ENCODE measurements at places on chromosomes 2 and 18. TPM values are rescaled to one million over a fixed set of nuclear protein-coding genes. Genes with fewer than 3 reads are reported as not detected.

The HAAO gene
- total RNA-seq: 10.6 TPM

The DOK6 gene
- 2.6 TPM for total RNA-seq

DNA sequence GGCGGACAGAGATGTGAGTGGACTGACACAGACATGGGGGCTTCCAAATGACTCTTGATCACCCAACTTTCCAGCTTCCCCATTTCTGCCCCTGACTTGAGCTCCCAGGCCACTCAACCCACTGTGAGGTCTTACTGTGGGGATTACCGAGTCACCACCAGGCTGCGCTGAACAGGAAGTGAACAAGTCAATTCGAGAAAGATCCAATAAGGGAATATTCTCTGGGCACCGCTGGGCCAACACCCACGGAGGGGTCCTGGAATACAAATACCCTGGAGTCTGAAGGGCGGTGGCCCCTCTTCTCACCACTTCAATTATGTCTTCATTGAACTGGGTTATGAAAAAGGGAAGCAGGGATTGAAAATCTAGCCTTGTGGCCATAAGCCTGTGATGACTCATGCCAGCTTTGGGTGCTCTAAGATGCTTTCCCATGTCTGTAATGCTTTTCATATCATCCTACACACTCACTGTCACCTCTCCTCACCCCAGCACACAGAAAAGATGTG lies 37.7 kb downstream of the BCL11A start:
- no peak overlapping the region for H3K4me3 ChIP-seq
- DNase-seq: no peak
- peaks cover 15% of the 10 kb centered on the region for H3K4me1 ChIP-seq
- no peaks in the 10 kb centered on the region for H3K27me3 ChIP-seq
- no peak overlapping the region for H3K27ac ChIP-seq

DNA sequence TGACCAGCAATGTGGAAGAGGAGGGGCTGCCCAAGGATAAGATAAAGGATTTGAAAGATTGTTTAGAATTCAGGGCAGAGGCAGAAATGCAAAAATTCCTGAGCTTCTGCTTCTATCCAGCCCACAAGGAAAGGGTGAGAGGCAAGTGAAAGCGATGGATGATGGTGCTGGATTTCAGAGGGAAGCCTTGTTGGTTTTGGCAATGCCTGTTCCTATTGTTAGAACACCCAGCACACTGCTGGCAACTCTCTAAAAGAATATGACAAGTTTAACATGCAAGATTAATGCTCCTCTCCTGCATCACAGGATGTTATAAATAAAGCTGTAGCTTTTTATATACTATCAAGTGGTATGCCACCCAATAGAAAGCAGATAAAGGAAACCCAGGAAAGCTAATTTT lies 92.6 kb downstream of the ZNF385B start:
- H3K4me3 ChIP-seq: no peak overlapping the region
- DNase-seq: no peak
- no peak overlapping the region for H3K27ac ChIP-seq
- peaks cover 4% of the 10 kb centered on the region for H3K4me1 ChIP-seq
- no peaks in the 10 kb centered on the region for H3K27me3 ChIP-seq
- H3K36me3 ChIP-seq: no peaks in the 10 kb centered on the region

- no peak overlapping the region for H3K27ac ChIP-seq
- no peaks in the 10 kb centered on the region for H3K36me3 ChIP-seq
- DNase-seq: no peak
- no peaks in the 10 kb centered on the region for H3K4me1 ChIP-seq
Observed at GRCh38 chr2:186060744-186061440, 322.3 kb downstream of the FSIP2 start.

GRCh38 chr18:67508146-67508545 lies 8.4 kb downstream of the DSEL start:
- H3K4me1 ChIP-seq: no peaks in the 10 kb centered on the region
- H3K4me3 ChIP-seq: no peak overlapping the region

DNA sequence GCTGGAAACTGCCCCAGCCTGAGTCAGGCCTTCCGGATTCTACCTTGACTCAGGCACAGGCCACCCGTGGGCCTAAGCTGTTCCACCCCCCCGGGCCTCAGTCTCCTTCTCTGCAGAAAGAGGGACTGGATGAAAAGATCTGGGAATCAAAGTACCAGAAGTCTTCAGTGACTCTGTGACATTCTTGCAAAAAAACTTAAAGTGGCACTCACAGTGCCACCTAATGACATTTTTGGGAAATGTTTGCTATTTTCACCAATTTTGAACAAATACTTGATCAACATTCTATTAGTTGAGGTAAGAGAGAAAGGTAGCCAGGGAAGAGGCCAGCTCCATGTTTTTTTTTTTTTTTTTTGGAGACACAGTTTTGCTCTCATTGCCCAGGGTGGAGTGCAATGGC lies 48.3 kb upstream of the ACAA2 start:
- no peak overlapping the region for H3K4me3 ChIP-seq
- H3K27ac ChIP-seq: no peak overlapping the region
- H3K4me1 ChIP-seq: no peaks in the 10 kb centered on the region
- no peak for DNase-seq
- no peaks in the 10 kb centered on the region for H3K36me3 ChIP-seq

DNA sequence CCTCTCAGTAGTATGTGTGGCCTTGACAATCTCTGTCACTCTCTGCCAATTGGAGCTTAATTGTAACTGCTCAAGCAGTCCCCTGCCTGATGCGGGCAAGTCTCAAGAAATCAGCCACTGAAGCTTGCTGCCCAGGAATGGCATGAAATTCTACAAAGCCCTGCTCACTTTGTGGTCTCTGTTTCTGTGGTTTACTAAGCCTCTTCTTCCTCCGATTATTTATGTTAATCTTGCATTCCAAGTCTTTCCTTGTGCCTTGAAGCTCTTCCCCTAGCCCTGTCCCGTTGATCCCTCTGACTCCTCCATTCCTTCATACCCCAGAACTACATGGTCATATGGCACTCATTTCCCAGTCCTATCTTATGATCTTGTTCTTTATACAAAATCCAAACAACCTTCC lies 489.3 kb upstream of the CHST9 start:
- no peak overlapping the region for H3K4me3 ChIP-seq
- DNase-seq: no peak
- no peak overlapping the region for H3K27ac ChIP-seq
- H3K36me3 ChIP-seq: no peaks in the 10 kb centered on the region
- no peaks in the 10 kb centered on the region for H3K27me3 ChIP-seq
- H3K4me1 ChIP-seq: no peaks in the 10 kb centered on the region

The CMPK2 gene
- 8.0 TPM for total RNA-seq

The GAL3ST2 gene
- not detected for total RNA-seq

DNA sequence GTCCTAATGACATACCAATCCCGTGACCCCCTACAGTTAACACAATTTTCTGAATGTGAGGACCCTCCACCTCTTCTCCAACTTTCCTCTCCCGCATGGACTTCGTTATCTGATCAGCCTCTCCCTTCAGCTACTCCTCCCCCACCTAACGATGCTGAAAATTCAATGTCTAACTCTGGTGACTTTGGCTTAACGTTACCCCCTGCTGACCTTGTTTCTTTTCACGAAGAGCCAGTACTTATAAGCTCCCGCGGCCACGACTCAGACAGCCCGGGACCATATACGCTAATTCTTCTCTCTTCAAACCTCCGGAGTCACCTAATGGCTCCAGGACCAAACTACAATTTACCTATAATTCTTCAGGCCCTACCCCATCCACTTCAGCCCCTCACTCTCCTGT lies 29.2 kb downstream of the VPS54 start:
- DNase-seq: no peak
- H3K4me3 ChIP-seq: no peak overlapping the region
- H3K27me3 ChIP-seq: no peaks in the 10 kb centered on the region
- H3K36me3 ChIP-seq: no peaks in the 10 kb centered on the region

DNA sequence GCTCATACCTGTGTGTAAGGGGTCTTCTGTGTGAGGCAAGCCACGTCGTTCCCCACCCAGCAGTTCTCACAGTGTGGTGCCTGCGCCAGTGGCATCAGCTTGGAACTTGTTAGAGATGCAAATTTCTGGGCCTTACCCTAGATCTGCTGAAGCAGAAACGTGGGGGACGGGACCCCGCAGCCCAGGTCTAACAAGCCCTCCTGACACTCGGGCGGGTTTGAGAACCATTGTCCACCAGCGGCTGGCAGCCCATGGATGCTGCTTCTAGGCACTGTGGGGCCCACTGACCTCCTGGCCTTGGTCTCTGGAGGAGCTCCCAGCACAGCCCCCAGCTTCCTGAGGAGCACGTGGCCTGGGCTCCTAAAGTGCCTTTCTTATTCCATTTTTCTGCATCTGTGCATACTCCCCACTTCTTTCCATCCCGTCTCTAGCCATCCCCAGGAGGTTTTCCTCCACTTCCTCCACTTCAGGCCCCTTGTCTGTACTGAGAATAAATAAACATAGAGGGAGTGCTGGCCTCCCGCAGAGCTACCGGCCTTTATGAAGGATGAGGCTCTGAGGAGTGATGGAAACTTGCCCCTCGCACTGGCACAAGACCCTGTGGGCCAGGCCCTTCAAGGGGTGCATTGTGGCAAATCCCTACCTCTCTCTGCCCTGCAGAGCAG lies 94.3 kb downstream of the GALR1 start:
- H3K36me3 ChIP-seq: no peaks in the 10 kb centered on the region
- DNase-seq: no peak
- H3K27me3 ChIP-seq: no peaks in the 10 kb centered on the region
- H3K27ac ChIP-seq: no peak overlapping the region
- no peak overlapping the region for H3K4me3 ChIP-seq

- H3K36me3 ChIP-seq: no peaks in the 10 kb centered on the region
- no peaks in the 10 kb centered on the region for H3K27me3 ChIP-seq
- no peak overlapping the region for H3K4me3 ChIP-seq
- no peaks in the 10 kb centered on the region for H3K4me1 ChIP-seq
Observed at GRCh38 chr2:215968499-215968898, 44.9 kb downstream of the MREG start.

- no peaks in the 10 kb centered on the region for H3K36me3 ChIP-seq
- peak overlapping the region; percentile 86 for H3K27ac ChIP-seq
- no peak overlapping the region for H3K4me3 ChIP-seq
- H3K27me3 ChIP-seq: no peaks in the 10 kb centered on the region
- H3K4me1 ChIP-seq: peaks cover 56% of the 10 kb centered on the region
- DNase-seq: peak; percentile 88
Observed at GRCh38 chr18:48680339-48681250, 141.8 kb downstream of the CTIF start.

The ABCG8 gene
- total RNA-seq: not detected

DNA sequence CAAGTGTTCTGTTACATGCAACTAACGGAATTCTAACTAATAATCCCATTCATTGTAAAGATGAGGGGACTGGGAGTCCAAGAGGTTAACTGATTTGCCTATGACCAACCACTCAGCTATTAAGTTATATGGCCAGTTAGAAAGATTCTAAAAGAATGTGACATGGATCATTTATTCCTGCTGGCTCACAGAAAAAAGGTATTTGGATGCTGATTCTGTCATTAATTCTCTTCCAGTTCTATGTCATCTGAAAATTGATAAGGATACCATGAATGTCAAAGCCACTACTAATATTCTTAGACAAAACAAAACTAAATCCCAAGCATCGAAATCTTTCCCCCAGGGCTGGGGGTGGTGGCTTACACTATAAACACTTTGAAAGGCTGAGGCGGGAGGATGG lies 41.2 kb upstream of the GORASP2 start:
- H3K4me1 ChIP-seq: no peaks in the 10 kb centered on the region
- no peak for DNase-seq
- H3K27ac ChIP-seq: no peak overlapping the region
- H3K36me3 ChIP-seq: no peaks in the 10 kb centered on the region

DNA sequence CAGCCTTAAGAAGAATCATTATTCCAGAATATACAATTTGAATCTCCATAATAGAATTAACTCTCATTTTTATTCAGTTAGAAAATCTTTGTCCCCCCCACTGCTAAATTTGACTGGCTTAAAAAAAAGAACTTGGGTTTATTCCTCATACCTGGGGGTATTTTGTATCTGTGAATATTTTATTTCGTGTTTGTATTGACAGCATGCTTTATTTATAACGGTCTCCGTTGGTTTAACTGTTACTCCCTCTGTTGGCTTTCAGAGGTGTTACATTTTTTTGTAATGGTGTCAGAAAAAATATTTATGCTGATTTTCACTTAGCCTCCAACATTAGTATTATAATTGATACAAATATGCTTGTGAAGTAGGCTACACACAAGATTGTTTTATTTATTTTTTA lies 109.1 kb downstream of the HAUS1 start:
- H3K27ac ChIP-seq: no peak overlapping the region
- peaks cover 12% of the 10 kb centered on the region for H3K36me3 ChIP-seq
- H3K4me1 ChIP-seq: peaks cover 39% of the 10 kb centered on the region
- no peaks in the 10 kb centered on the region for H3K27me3 ChIP-seq

DNA sequence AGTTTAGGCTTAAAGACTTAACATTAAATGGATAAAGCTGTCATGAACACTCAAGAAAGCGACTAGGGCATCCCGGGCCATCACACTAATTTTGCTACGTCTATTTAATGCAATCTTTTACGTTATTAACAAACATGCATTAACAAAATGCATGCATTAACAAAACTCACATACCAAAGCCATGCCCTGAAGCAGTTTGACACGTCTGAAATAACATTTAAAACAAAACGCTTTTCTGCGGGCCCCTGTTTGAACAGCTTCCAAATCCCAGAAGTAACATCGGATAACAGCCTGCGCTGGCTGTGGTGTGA lies 458 bp downstream of the B4GALT6 start:
- H3K36me3 ChIP-seq: no peaks in the 10 kb centered on the region
- no peak for DNase-seq
- peaks cover 6% of the 10 kb centered on the region for H3K4me1 ChIP-seq
- H3K27ac ChIP-seq: no peak overlapping the region
- no peaks in the 10 kb centered on the region for H3K27me3 ChIP-seq
- H3K4me3 ChIP-seq: peak overlapping the region; percentile 80

The VAMP8 gene
- 7.8 TPM for total RNA-seq

The MATN3 gene
- total RNA-seq: 0.48 TPM

GRCh38 chr2:56449449-56449860 lies 265.7 kb downstream of the CCDC85A start:
- no peaks in the 10 kb centered on the region for H3K27me3 ChIP-seq
- no peaks in the 10 kb centered on the region for H3K36me3 ChIP-seq
- no peak overlapping the region for H3K27ac ChIP-seq

DNA sequence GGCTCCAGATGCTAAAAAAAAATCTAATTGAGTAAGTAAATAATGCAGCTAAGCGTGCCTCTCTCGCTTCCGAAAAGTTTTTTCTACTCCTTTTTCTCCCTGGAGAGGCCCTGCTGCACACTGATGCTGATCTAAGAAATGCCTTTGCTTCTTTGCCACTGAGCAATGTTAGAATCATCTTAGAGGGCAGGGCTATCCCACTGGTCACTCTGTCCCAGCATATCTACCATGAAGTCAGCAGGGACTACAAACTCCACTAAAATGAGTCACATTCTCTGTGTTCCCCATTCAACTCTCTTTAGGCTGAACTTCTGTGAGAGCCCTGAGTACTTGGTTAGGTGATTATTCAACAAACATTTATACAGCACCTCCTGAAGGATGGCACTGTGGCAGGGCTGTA lies 127.6 kb upstream of the LYPD1 start:
- H3K36me3 ChIP-seq: no peaks in the 10 kb centered on the region
- no peaks in the 10 kb centered on the region for H3K27me3 ChIP-seq
- H3K27ac ChIP-seq: no peak overlapping the region
- DNase-seq: no peak

The C18orf54 gene
- total RNA-seq: 0.95 TPM

GRCh38 chr2:9741110-9741509 lies 102.2 kb upstream of the TAF1B start:
- H3K4me3 ChIP-seq: no peak overlapping the region
- DNase-seq: no peak
- no peaks in the 10 kb centered on the region for H3K27me3 ChIP-seq
- H3K27ac ChIP-seq: no peak overlapping the region
